ENCODE measurements at places on chromosomes 6 and 20. TPM values are rescaled to one million over a fixed set of nuclear protein-coding genes. Genes with fewer than 3 reads are reported as not detected.

GRCh38 chr20:54716790-54717189 is 241.4 kb downstream of the DOK5 start:
- DNase-seq: no peak

- DNase-seq: no peak
Observed at GRCh38 chr6:135108692-135109091, 54.1 kb upstream of the HBS1L start.

DNA sequence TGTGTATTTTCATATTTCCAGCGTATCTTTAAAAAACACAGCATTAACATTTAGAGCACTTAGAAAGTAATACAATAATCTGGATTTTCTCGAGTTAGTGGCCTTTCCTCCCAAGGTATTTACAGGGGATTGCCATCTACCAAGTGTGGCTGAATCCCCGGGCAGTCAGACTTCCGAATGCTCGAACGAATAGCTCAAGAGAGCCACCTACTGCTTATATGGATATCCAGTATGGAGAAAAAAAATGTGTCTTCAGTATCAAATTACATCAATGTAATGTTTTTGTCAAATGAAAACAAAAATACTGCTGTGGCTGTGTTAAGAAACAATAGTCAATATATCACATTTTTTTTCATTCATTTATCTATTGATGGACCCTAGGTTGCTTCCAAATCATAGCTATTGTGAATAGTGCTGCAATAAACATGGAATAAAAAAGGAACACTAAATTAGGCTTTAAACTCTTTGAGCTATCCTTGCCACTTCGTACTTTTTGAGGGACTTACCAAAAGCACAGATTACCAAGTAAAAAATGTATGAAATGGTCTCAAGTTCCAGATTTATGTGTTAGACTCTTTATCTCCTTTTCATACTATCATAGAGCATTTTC is 654.5 kb upstream of the PTCHD4 start:
- DNase-seq: no peak

DNA sequence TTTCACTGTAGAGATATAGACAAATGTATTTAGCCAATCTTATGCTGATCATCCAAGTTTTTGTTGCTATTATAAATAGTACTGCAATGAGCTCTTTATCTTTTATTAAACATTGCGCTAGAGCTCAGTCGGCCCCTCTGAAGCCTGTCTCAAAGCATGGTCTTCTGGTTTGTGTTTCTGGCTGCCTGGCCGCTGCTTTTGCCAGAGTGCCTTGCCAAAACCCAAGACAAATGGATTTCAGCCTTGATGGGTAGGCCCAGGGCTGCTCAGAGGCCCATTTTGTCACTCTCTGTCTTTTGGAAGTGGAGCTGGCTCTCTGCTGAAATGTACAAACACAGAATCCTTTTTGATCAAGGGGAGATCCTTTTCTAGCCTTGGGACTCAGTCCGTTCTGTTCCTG is 102.9 kb upstream of the KCNG1 start:
- DNase-seq: no peak

DNA sequence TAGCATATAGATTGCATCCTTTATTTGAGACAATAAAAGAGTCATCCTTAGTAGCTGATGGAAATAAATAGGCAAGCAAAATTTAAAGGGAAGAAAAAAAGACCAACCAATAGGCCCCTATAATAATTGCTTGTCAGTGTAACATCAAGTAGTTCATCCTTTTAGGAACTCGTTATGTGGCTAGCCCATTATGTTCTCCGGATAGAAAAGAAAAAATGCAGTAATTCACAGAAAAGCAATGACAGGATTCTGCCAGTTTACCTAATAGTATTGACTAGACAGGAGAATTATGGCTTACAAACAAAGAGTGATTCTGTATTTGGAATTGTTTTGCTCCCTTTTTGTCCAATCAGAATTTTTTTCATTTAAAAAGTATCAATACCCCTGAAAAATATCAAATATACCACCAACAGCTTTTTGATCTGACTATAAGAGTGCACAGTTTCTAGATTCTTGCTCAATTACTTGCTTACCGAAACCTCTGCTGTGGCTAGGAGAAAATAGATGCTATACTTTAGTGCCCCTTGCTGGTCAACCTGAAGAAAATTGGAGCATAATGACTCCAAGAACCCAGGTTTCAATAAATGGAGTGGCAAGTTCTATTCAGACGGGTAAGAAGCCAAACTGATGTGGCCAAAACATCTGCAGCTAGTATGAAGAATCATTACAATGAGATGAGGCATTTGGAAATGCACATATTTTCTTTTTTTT is 91.5 kb upstream of the SASH1 start:
- DNase-seq: no peak

DNA sequence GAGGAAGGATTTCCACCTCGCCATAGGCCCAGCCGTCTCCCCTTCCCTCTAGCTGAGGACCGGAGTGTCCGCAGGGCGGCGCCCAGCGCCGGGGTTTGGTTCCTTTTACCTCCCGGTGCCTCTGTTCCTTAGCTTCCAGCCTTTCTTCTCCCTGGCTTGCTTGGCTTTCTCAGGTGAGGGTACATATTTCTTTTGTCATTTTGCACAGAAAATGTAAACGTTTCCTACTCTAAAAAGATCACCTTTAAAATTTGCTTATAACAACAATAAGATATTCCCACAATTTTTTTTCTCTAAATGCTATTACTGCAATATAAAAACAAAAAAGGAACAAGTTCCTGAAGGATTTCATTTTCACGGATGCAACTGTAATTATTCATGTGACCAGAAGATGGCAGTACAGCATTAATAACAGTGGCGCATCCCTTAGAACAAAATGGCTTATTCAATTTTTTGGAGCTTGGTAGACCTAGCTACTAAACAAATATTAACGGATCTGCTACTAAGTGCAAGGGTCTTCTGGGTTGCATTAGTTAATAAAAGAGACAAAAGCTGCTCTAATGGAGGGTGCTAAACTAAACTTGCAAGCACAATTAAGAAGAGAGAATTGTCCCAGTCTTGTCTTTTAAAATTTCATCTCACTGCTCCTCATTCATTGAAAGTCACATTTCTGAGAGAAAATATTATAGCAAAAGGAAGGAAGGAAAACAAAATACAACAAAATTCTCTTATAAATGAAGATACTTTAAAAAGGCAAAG is 172.9 kb downstream of the ADGRG6 start:
- DNase-seq: no peak

- no peak for DNase-seq
Observed at GRCh38 chr6:150466196-150466595, 97.4 kb downstream of the IYD start.

- DNase-seq: no peak
Observed at GRCh38 chr20:40144581-40144980, 544.5 kb downstream of the MAFB start.

DNA sequence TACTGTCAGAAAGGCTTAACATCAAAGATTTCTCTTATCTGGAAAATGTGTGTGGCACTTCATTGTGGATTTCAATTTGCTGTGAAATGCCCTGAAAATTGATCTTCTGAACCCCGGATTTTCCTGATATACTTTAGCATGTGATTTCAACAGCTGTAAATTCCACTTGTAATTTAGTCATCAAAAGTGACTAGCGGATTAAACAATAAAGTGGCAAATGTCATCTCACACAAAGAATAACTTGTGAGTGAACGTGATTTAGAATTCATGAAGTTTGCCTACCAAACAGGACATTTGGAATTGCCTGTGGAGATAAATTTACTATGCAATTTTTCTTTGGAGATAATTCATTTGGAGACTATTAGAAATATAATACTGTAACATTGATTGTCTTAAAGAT is 601.6 kb downstream of the COL12A1 start:
- DNase-seq: no peak

DNA sequence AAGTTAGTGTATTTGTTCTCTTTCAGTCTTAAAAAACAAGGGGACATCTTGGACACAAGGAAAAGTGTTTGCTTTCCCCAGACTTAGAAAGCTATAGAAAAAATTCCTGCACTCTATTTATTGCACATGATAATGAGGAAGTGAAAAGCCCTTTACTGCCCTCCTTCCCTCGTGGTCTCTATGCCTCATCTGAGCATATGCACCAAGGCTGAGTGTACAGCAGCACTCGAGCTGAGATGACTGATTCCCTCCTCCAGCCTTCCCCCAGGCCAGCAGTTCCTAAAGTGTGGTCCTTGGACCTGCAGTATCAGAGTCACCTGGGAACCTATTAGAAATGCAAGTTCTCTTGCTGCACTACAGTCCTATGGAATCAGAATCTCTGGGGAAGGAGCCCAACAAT is 14.3 kb upstream of the LAMP5 start:
- DNase-seq: no peak

DNA sequence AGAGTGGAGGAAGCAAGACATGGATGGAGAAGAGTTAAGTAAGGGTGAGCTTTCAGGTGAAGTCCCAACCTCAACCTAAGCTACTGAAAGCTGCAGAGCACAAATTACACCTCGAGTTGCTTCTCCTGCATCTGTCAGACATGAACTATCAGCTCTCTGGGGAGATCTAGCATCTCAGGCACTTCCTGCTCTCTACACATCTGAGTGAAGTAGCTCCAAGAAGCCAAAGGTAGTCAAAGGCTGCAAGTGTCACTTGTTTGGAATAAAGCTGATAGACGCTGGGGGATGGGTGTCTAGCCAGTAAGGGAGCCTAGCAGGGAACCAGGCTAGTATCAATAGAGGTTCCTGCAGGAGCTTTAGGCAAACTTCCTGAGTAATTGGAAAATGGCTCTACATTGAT is 228.0 kb downstream of the PLCB1 start:
- no peak for DNase-seq

DNA sequence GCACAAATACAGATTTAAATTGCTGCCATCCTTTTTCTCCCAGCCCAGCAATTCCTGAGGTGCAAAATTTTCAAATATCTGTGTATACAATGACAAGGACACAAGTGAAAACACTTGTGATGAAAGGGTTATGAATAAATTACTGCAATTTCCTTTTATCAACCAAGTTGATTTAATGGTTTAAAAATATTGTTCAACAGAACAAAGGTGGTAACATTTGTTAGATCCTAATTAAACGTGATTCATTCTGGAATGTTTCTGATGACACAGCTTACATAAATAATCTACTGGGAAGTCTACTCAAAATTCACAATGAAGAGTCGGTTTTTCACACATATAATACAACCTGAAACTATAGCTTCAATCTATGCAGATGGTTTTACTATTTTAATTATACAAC is 17.1 kb downstream of the B4GALT5 start:
- DNase-seq: no peak

DNA sequence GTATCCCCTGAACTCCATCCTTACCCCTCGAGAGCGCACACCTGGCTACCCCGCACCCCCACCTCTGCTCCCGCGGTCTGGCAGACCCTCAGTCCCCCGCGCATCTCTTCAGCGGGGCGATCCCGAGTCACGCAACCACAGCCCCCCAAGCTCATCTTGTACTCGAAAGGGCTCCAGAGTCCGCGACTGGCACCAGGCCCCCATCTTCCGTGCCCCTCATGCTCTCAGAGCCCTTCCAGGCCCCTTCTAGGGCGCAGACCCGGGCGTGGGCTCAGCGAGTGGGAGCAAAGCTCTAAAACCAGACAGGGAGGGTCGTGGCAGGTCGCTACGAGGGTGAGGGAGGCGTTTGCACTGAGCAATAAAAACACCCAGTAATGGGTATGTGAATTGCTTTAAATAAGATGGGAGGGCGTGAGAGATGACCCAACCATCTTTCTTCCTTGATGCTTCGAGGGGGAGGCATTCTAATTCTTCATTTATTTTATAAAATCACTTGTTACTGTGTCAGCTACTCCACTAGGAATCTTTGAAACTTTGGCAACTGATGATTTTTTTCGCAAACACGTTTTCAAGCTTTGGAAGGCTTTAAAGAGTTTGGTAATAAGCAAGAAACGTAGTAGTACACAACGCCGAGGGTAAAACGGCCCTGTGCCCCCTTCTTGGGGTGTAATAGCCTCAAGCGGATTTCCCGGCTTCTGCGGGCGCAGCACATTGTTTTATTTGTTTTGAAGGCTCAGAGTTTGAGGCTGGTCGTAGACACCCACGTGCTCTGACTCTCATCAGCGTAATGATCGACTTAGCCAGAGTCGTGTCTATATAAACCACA is 42.6 kb upstream of the SUPT3H start:
- DNase-seq: no peak

DNA sequence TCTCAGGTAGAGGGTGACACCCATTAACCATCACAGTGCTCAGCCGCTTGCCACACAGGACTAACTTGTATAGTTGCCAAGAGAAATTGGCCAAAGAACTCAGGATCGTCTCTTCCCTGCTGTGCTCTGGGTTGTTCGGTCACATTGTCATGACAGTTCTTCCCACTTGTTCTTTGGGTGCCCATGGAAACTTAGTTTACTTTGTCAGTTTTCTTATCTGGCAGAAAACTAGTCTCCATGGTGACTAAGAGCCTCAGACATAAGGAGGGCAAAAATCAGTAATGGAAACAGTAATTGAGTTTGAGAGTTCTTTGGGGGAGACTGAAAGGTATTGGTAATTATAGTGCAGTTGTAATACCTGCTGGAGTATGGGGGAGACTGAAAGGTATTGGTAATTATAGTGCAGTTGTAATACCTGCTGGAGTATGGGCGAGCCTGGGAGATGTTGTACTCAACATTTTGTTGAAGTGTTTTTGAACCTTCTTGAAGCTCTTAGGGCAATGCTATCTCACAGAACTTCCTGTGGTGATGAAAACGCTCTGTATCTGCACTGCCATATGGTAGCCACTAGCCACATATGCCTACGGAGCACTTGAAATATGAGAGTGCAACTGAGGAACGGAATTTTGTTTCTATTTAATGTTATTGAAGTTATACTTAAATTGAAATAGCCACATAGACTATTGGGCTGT is 95.2 kb upstream of the HDGFL1 start:
- DNase-seq: no peak

GRCh38 chr20:58652606-58653294 is 1.7 kb downstream of the STX16 start:
- DNase-seq: no peak

GRCh38 chr6:38259736-38260135 is 380.0 kb downstream of the BTBD9 start:
- no peak for DNase-seq

GRCh38 chr6:89243331-89243629 is 26.1 kb upstream of the GABRR1 start:
- no peak for DNase-seq

DNA sequence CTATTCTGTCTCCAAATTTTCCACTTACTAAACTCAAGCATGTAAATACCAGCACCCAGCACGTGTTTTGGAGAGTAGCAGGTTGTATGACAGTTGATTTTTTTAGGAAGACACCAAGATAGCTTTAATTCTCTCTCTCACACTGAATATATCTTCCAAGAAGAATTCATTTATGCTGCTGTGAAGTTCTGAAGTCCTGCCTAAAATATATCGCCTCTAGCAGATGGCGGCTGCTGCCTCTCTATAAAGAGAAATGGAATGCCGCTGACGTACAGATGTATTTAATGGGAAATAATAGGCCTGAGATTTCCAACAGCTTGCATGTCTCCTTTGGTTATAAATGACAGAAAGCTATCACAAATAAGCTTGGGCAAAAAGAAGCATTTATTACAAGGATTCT is 74.7 kb downstream of the PFDN4 start:
- no peak for DNase-seq

- DNase-seq: no peak
Observed at GRCh38 chr6:154874773-154875592, 120.1 kb upstream of the TIAM2 start.

The UTRN gene
- 96.4 TPM for total RNA-seq

The ARFGEF3 gene
- total RNA-seq: 9.6 TPM

The MYCT1 gene
- total RNA-seq: 9.6 TPM

The SLC17A3 gene
- total RNA-seq: not detected

The OR12D2 gene
- total RNA-seq: not detected

The DEFB132 gene
- total RNA-seq: not detected

The KCNK15 gene
- total RNA-seq: 0.97 TPM

The ADAM33 gene
- total RNA-seq: 3.0 TPM

The MCHR2 gene
- not detected for total RNA-seq

The AGPAT1 gene
- total RNA-seq: 47.2 TPM

The RIMS1 gene
- 1.2 TPM for total RNA-seq

The FOXC1 gene
- total RNA-seq: 6.4 TPM

Measured in cardiac septum (tissue), 1 donor.